ENCODE measurements at places on chromosomes 12 and 14.

- H3K4me1 ChIP-seq, result peaks cover 64% of the 10 kb centered on the region
- H3K27ac ChIP-seq, result peak overlapping the region; percentile 77
- DNase-seq, result no peak
- H3K27me3 ChIP-seq, result no peaks in the 10 kb centered on the region
- H3K36me3 ChIP-seq, result peaks cover 33% of the 10 kb centered on the region
Measured at GRCh38 chr12:92079054-92079385, 66.6 kb downstream of the BTG1 start.

DNA sequence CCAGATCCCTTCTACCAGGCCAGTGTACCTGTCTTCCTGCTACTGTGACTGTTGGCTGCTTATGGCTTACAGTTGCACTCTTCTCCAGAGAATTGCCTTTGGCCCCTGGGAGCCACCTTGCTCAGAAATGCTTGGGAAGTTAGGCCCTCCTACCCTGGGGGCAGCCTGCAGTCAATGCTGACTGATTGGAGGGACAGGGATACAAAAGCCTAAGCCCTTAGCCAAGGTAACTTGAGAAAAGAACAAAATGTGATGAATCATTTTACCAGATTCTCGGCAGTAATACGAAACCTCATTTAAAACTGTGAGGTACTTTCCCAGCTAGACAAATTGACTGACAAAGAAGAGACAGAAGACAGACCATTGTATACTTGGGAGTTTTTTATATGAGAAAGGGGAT is 47.3 kb downstream of the PTCSC3 start:
- no peaks in the 10 kb centered on the region for H3K36me3 ChIP-seq
- no peaks in the 10 kb centered on the region for H3K4me1 ChIP-seq
- H3K27ac ChIP-seq, result no peak overlapping the region

DNA sequence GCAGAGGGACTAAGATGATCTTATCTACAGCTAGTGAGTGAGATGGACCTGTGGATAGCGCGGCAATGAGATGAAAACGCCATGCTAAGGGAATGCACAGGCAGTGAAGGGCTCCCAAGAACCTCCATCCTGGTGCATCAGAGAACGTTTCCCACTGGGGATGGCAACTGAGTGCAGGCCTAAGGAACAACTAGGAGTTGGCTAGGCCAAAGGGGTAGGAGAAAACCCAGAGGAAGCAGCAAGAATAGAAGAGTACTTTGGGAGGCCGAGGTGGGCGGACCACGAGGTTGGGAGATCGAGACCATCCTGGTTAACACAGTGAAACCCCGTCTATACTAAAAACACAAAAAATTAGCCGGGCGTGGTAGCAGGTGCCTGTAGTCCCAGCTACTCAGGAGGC is 24.6 kb upstream of the BATF start:
- no peaks in the 10 kb centered on the region for H3K27me3 ChIP-seq
- H3K4me1 ChIP-seq, result peaks cover 34% of the 10 kb centered on the region
- H3K27ac ChIP-seq, result no peak overlapping the region
- H3K4me3 ChIP-seq, result no peak overlapping the region
- H3K36me3 ChIP-seq, result no peaks in the 10 kb centered on the region

GRCh38 chr12:6540181-6540877 is 6.0 kb downstream of the GAPDH start:
- peak overlapping the region; percentile 75 for H3K4me3 ChIP-seq
- H3K4me1 ChIP-seq, result peaks cover 43% of the 10 kb centered on the region
- peak; percentile 60 for DNase-seq
- peaks cover 16% of the 10 kb centered on the region for H3K27me3 ChIP-seq
- peaks cover 33% of the 10 kb centered on the region for H3K36me3 ChIP-seq

DNA sequence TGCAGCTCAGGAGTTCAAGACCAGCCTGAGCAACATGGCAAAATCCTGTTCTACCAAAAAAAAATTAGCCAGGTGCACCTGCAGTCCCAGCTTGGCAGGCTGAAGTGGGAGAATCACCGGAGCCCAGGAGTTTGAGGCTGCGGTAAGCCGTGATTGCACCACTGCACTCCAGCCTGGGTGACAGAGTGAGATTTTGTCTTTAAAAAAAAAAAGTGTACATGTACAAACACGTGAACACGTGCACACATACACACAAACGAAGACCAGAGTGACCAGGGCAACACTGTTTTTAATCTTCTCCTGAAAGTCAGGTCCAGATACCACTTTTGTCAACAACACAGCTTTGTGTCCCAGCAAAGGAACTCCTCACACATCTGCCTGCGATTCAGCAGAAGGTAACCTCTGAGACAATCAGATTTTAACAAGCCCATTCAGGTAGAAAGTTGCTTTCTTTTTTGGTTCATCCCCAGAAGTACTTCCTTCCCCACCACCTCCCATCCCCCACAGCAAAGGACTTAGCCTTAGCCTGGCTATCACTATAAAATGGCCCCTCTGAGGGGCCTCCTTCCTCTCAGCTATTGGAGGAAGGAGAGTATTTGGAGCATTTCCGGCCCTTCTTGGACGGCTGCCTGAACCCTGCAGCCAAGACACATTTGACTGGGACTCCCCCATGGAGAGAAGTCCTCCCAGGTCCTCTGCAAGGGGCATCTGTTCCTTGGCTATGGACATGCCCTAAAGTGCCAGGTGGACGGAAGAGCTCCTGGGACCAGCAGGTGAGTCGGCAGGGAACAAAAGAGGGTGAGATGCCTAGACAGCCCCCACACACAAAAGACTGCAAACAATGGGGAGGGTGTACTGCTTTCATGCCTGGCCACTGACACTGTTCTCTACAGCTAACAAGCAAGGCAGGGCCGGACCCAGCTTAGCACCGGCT is 9.8 kb downstream of the CTDSP2 start:
- H3K27ac ChIP-seq, result peak overlapping the region; percentile 88
- peaks cover 93% of the 10 kb centered on the region for H3K4me1 ChIP-seq
- peaks cover 3% of the 10 kb centered on the region for H3K36me3 ChIP-seq
- H3K4me3 ChIP-seq, result peak overlapping the region; percentile 71
- H3K27me3 ChIP-seq, result no peaks in the 10 kb centered on the region
- peak; percentile 63 for DNase-seq

- H3K27me3 ChIP-seq, result no peaks in the 10 kb centered on the region
- H3K4me1 ChIP-seq, result peaks cover 55% of the 10 kb centered on the region
- H3K27ac ChIP-seq, result peak overlapping the region; percentile 26
- H3K4me3 ChIP-seq, result no peak overlapping the region
- H3K36me3 ChIP-seq, result no peaks in the 10 kb centered on the region
Measured at GRCh38 chr12:12804011-12804410, 9.1 kb upstream of the DDX47 start.

GRCh38 chr12:9732921-9733461 is at the start of gene CLECL1:
Gene CLECL1 (minus strand): TSS chr12:9733097.
- peak within 1 kb of the TSS; percentile 88 for H3K27ac ChIP-seq
- H3K4me3 ChIP-seq, result peak within 1 kb of the TSS; percentile 78
- peaks cover 59% of the 10 kb centered on the region for H3K4me1 ChIP-seq
- H3K36me3 ChIP-seq, result peaks cover 7% of the 10 kb centered on the region

GRCh38 chr12:101838628-101839323 is 8.0 kb upstream of the GNPTAB start:
- DNase-seq, result no peak
- peaks cover 7% of the 10 kb centered on the region for H3K4me1 ChIP-seq
- no peaks in the 10 kb centered on the region for H3K27me3 ChIP-seq
- peak overlapping the region; percentile 42 for H3K27ac ChIP-seq
- H3K36me3 ChIP-seq, result no peaks in the 10 kb centered on the region
- H3K4me3 ChIP-seq, result no peak overlapping the region

- H3K4me1 ChIP-seq, result peaks cover 6% of the 10 kb centered on the region
- H3K27me3 ChIP-seq, result peaks cover 14% of the 10 kb centered on the region
- DNase-seq, result no peak
- H3K4me3 ChIP-seq, result no peak overlapping the region
- no peak overlapping the region for H3K27ac ChIP-seq
Measured at GRCh38 chr12:76197283-76197682, 112.8 kb upstream of the NAP1L1 start.

GRCh38 chr12:5272018-5272785 is 159.7 kb upstream of the NTF3 start:
- no peaks in the 10 kb centered on the region for H3K27me3 ChIP-seq
- no peak overlapping the region for H3K4me3 ChIP-seq
- DNase-seq, result no peak
- no peaks in the 10 kb centered on the region for H3K36me3 ChIP-seq

DNA sequence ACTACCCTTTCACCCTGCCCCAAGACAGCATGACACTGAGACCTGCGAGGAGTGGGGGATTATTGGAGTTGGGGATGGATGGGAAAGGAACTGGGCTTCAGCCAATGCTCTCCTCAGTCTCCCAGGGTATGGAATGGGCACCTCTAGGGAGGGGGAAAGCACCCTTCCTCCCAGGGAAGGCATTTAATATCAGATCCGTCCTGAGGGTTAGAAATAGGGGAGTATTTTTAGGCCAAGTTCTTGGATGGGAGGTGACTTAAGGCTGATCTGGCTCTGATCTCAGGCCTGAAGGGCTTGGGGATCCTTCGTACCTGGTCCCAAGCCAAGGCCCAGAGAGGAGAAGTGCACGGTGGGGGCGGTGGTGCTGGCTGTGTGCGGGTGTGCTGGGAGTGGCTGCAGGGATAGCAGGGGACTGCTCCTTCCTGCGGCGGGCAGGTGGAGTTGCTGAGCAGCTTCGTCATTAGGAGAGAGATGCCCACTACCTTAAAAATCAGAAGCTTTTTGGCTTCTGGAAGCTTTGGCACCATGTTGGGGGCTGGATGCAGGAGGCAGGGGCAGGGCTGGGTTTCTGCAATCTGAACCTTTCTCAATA is 7.0 kb upstream of the CEBPE start:
- H3K36me3 ChIP-seq, result no peaks in the 10 kb centered on the region
- peaks cover 6% of the 10 kb centered on the region for H3K4me1 ChIP-seq
- no peak overlapping the region for H3K27ac ChIP-seq
- DNase-seq, result no peak

DNA sequence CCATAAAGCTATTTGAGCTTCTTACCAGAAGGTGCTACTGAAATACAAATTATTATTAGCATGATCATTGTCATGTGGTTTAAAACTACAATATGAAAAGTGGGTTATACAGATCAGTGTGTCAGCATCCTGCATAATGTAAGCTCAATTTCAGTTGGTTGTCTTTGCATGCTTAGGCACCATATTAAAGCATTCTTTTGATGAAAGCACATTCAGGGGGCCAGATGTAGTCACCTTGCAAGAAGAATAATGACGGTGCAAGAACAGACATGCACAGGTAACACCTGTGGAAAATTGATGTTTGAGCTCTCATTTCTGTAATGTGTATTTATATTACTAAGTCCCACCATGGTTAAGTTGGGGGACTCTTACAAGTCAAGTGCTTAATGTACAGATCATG is 123.9 kb downstream of the PAX9 start:
- DNase-seq, result no peak
- no peaks in the 10 kb centered on the region for H3K4me1 ChIP-seq
- H3K4me3 ChIP-seq, result no peak overlapping the region
- H3K36me3 ChIP-seq, result no peaks in the 10 kb centered on the region

- no peak for DNase-seq
- no peaks in the 10 kb centered on the region for H3K27me3 ChIP-seq
- H3K4me3 ChIP-seq, result peak overlapping the region; percentile 32
- peaks cover 44% of the 10 kb centered on the region for H3K36me3 ChIP-seq
Measured at GRCh38 chr12:112015938-112016337, 2.7 kb downstream of the ERP29 start.

- H3K27me3 ChIP-seq, result no peaks in the 10 kb centered on the region
- no peak overlapping the region for H3K4me3 ChIP-seq
- no peaks in the 10 kb centered on the region for H3K36me3 ChIP-seq
Measured at GRCh38 chr14:102474934-102475333, 34.6 kb downstream of the ANKRD9 start.

- peaks cover 24% of the 10 kb centered on the region for H3K36me3 ChIP-seq
- H3K27ac ChIP-seq, result peak overlapping the region; percentile 95
- peaks cover 76% of the 10 kb centered on the region for H3K4me1 ChIP-seq
- DNase-seq, result peak; percentile 40
Measured at GRCh38 chr12:92034858-92035401, 110.7 kb downstream of the BTG1 start.

DNA sequence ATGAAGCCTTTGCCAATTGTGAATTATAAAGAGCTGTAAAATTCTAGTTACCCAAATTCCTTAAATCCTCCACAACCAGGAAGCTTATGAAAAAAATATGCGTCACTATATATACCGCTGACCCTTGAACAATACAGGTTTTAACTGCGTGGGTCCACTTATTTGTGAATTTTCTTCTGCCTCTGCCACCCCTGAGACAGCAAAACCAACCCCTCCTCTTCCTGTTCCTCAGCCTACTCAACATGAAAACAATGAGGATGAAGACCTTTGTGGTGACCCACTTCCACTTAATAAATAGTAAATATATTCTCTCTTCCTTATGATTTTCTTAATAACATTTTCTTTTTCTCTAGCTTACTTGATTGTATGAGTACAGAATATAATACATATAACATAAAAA is 42.2 kb downstream of the CMKLR1 start:
- H3K4me3 ChIP-seq, result no peak overlapping the region
- H3K36me3 ChIP-seq, result no peaks in the 10 kb centered on the region
- no peaks in the 10 kb centered on the region for H3K4me1 ChIP-seq
- H3K27me3 ChIP-seq, result peaks cover 5% of the 10 kb centered on the region
- H3K27ac ChIP-seq, result no peak overlapping the region
- no peak for DNase-seq

- H3K27ac ChIP-seq, result no peak overlapping the region
- peaks cover 2% of the 10 kb centered on the region for H3K4me1 ChIP-seq
- peaks cover 34% of the 10 kb centered on the region for H3K27me3 ChIP-seq
- no peaks in the 10 kb centered on the region for H3K36me3 ChIP-seq
- DNase-seq, result no peak
Measured at GRCh38 chr12:3204730-3205531, 127.8 kb downstream of the TSPAN9 start.

GRCh38 chr14:76313303-76313702 is 62.6 kb upstream of the ESRRB start:
- no peak overlapping the region for H3K4me3 ChIP-seq
- H3K4me1 ChIP-seq, result peaks cover 8% of the 10 kb centered on the region
- H3K36me3 ChIP-seq, result no peaks in the 10 kb centered on the region
- H3K27ac ChIP-seq, result no peak overlapping the region
- no peak for DNase-seq

DNA sequence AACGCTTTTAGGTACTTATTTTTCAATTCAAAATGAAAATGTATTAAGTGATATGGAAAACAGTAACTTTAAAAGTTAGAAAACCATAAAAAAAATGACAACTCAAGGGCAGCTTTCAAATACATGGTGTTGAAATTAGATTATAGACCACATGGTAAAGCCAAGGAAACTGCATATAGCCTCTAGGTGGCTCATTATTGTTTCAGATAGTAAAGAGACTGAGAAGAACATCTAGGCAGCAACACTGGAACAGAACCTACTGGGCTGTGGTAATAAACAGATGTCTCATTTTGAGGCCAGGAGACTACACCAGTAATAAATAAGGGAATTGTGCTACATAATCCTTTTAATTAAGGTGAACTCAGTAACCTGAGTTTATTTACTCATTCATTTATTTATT is 13.0 kb downstream of the FBXO33 start:
- no peaks in the 10 kb centered on the region for H3K27me3 ChIP-seq
- DNase-seq, result no peak
- peaks cover 40% of the 10 kb centered on the region for H3K4me1 ChIP-seq
- H3K36me3 ChIP-seq, result peaks cover 54% of the 10 kb centered on the region

- no peaks in the 10 kb centered on the region for H3K27me3 ChIP-seq
- H3K36me3 ChIP-seq, result no peaks in the 10 kb centered on the region
- no peak overlapping the region for H3K4me3 ChIP-seq
- DNase-seq, result no peak
- peaks cover 6% of the 10 kb centered on the region for H3K4me1 ChIP-seq
- no peak overlapping the region for H3K27ac ChIP-seq
Measured at GRCh38 chr14:23162005-23162404, 21.5 kb downstream of the SLC7A8 start.
